ENCODE measurements at places on chromosomes 5 and 9. TPM values are rescaled to one million over a fixed set of nuclear protein-coding genes. Genes with fewer than 3 reads are reported as not detected.

DIRAS2 gene
- polyA plus RNA-seq, result 0.07 TPM

AHRR gene
- 0.13 TPM for polyA plus RNA-seq

GADD45G gene
- polyA plus RNA-seq, result 189 TPM

SPACA9 gene
- 0.91 TPM for polyA plus RNA-seq

PLAC8L1 gene
- polyA plus RNA-seq, result not detected

ELOVL7 gene
- polyA plus RNA-seq, result 0.20 TPM

OR1Q1 gene
- not detected for polyA plus RNA-seq

CDKN2A gene
- polyA plus RNA-seq, result 0.04 TPM

HTR1A gene
- polyA plus RNA-seq, result not detected

PCDHB9 gene
- 0.09 TPM for polyA plus RNA-seq

DMRT3 gene
- polyA plus RNA-seq, result 0.03 TPM

FASTKD3 gene
- polyA plus RNA-seq, result 10.6 TPM

OLFM1 gene
- polyA plus RNA-seq, result 11.2 TPM

SNX18 gene
- polyA plus RNA-seq, result 6.9 TPM

PALM2AKAP2 gene
- polyA plus RNA-seq, result 1.6 TPM

CER1 gene
- not detected for polyA plus RNA-seq

NOXA1 gene
- polyA plus RNA-seq, result 0.43 TPM

PCSK5 gene
- polyA plus RNA-seq, result 2.3 TPM

PTGES2 gene
- polyA plus RNA-seq, result 134 TPM

IL4 gene
- not detected for polyA plus RNA-seq

GFPT2 gene
- polyA plus RNA-seq, result 2.4 TPM

APBB3 gene
- polyA plus RNA-seq, result 4.3 TPM

Data from psoas muscle (tissue), 8 donors.